ENCODE measurements at places on chromosomes 7 and 10. TPM values are rescaled to one million over a fixed set of nuclear protein-coding genes. Genes with fewer than 3 reads are reported as not detected.

DNA sequence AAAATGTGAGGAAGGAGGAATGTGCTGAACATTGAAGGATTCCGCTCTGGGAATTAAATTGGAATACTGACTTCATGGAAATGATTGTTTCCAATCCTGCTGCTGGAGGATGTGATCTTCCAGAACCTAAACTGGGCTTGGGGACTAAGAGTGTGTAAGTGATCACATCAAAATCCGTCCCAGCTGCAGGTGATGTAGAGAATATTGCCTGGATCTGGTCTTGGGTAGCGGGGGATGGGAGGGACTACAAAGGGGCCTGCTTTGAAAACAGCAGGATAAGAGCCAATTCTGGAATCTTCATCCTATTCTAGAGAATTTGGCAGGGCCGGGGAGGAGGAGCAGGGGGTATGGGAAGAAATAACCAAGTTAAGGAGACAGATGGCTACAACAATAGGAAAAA lies 552.2 kb upstream of the FZD8 start:
- H3K36me3 ChIP-seq = no peaks in the 10 kb centered on the region
- no peak for DNase-seq
- no peaks in the 10 kb centered on the region for H3K27me3 ChIP-seq

DNA sequence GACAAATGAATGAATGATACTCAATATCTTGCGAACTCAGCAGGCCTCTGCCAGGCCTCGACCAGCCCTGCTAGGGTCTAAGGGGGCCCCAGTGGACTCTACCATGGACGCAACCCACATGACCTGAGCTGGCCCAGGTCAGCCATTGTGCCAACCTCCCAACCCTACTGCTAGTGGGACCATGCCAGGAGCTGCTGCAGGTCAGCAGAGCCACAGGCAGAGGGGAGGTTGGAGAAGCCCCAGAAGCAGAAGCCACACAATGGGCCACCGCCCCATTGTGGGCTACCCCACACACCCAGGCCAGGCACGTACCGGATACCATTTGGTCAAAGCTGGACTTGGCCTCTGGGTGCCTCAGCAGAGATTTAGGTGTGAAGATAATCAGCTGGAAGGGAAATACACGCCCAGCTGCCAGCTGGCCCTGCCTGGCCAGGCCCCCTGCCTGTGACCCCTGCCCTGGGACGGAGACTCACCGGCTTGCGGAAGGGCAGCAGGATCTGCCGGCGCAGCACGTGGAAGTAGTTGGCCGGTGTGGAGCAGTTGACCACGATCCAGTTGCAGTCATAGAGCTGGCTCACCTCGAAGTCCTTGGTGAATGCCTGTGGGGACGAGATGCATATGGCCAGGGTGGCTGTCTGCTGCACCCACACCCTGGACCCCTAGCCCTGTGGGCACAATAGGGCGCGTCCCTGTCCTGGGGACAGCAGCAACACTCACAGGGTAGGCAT lies 24.5 kb downstream of the OGDHL start:
- H3K36me3 ChIP-seq = no peaks in the 10 kb centered on the region
- no peak for DNase-seq
- no peaks in the 10 kb centered on the region for H3K27me3 ChIP-seq
- H3K4me1 ChIP-seq = no peaks in the 10 kb centered on the region
- no peak overlapping the region for H3K27ac ChIP-seq

GRCh38 chr10:74077416-74077815 lies 73.2 kb downstream of the AP3M1 start:
- H3K27me3 ChIP-seq = no peaks in the 10 kb centered on the region
- no peak overlapping the region for H3K4me3 ChIP-seq
- no peak for DNase-seq
- H3K36me3 ChIP-seq = peaks cover 18% of the 10 kb centered on the region

DNA sequence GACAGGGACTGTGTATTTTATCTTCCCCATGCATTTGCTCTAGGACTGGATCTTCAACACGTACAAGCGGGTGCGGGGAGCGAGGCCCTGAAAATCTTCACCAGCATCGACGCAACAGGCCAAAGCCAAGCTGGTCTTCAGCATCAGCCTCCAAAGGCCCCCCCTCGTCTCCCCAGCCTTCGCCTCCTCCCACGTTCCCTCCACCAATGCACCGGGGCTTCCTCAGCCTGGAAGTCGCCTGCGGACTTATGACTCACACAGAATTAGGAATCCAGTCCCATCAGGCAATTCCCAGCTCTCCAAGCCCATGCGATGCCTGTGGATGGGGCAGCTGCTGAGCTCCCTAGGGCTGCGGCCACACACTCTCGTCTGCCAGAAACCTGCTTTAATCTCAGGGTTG lies 36.3 kb upstream of the RNF32 start:
- DNase-seq = peak; percentile 62
- H3K4me1 ChIP-seq = no peaks in the 10 kb centered on the region
- no peaks in the 10 kb centered on the region for H3K36me3 ChIP-seq
- no peaks in the 10 kb centered on the region for H3K27me3 ChIP-seq

DNA sequence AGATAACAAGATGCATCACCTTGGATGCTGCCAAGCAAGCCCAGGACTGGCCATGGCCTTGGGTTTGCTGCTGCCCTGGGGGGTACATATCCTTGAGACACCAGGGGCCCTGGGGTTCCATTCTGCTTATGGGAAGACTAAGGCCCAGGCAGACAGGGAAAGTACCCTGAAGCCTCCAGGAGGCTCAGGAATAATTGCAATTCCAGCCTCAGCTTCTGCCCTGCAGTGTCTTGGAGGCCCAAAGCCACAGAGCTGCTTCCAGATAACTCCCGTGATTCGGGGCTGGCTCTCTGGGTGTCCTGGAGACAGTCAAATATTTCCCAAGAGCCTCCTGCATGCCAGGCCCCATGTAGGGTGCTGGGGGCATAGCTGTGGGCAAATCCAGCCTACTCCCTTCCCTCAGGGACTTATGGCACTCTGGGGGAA lies 22.6 kb downstream of the MYL10 start:
- no peaks in the 10 kb centered on the region for H3K36me3 ChIP-seq
- H3K4me1 ChIP-seq = no peaks in the 10 kb centered on the region
- H3K4me3 ChIP-seq = no peak overlapping the region
- DNase-seq = no peak
- peaks cover 3% of the 10 kb centered on the region for H3K27me3 ChIP-seq
- no peak overlapping the region for H3K27ac ChIP-seq

DNA sequence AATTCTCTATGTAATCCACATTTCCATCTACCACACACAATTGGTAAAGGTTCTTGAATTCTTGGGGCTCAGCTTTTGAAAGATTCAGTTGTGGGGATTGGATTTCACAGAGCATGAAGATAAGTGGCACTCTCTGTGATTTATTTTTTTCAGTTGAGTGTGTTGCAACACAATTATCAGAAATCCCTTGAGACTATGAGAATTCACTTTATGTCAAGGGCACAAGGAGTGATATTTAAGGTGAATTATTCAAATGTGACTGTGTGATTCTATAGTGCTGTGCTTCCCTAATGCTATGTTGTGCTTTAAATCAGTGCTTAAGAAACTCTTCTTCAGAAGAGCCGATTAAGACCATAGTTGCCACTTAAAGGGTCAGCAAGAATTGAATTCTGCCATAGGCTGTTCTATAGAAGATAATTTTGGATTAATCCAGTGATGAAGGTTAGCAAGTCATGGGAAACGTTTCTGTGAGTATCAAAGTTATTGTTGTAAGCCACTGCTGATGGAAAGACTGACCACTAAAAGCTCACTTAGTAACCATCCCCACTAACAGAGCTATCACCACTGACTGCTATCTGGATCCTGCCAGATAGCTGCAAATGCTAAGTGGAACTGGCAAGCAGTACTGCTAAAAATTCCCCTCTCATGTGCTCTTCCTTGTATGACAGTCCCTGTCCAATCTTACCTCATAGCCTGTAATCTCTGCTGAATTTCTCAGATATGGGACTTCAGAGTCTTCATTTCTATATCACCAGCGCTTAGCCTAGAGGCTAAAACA lies 134.0 kb upstream of the SEMA3D start:
- no peaks in the 10 kb centered on the region for H3K27me3 ChIP-seq
- no peaks in the 10 kb centered on the region for H3K4me1 ChIP-seq
- no peak overlapping the region for H3K27ac ChIP-seq

DNA sequence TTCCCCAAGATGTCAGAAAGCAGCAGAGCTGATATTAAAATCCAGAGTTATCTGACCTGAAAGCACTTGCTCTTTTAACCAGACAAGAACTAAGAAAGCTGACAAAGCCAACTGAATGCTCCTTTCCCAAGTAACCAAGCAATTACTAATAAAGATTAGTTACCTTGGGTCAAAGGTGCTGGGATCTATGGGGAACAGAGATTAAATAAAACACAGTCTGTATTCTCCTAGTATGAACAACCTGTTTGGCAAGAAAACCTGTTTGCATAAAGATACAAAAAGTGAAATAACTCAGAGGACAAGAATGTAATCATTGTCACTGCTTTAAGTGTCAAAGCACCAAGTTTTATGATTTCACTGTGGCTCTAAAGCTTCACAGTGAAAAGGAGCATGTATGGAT lies 35.7 kb downstream of the ITPRID1 start:
- no peak overlapping the region for H3K27ac ChIP-seq
- no peaks in the 10 kb centered on the region for H3K27me3 ChIP-seq
- no peak for DNase-seq
- H3K4me3 ChIP-seq = no peak overlapping the region
- H3K4me1 ChIP-seq = no peaks in the 10 kb centered on the region

DNA sequence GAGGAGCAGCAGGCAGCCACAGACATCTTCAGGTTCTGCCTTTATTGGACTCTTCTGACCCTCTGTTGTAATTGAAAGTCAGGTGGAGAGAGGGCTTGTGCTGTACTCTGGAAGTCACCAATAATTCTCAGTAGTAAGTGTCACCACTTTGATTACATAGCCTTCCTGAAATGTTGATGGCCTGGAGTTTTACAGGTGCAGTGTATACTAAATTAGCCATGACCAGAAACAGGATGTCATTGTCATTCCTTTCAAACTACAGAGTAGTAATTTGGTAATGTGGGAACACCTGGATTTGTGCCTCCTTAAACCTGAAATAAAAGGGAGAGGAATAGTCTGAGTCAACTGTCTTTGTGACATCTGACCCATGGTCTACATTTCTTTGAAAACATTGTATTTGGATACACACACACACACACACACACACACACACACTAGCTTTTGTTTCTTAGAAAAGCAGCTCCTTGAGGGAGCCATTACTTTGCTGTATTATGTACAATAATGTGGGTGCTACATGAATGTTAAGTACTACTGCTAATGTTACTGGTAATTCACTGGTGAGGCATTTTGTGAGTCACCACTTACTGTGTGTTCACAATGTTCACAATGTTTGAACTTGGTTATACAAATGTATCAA lies 19.6 kb downstream of the ARL4A start:
- peak; percentile 71 for DNase-seq
- H3K27me3 ChIP-seq = no peaks in the 10 kb centered on the region
- no peak overlapping the region for H3K4me3 ChIP-seq
- no peaks in the 10 kb centered on the region for H3K36me3 ChIP-seq

- H3K27me3 ChIP-seq = no peaks in the 10 kb centered on the region
- no peak overlapping the region for H3K27ac ChIP-seq
- no peaks in the 10 kb centered on the region for H3K36me3 ChIP-seq
- DNase-seq = no peak
- H3K4me3 ChIP-seq = no peak overlapping the region
- H3K4me1 ChIP-seq = no peaks in the 10 kb centered on the region
These were observed 83.8 kb downstream of the CTNNA3 start for GRCh38 chr10:67612176-67612575.

GRCh38 chr7:39827571-39827970 lies 122.5 kb upstream of the CDK13 start:
- no peak for DNase-seq
- no peak overlapping the region for H3K27ac ChIP-seq
- no peak overlapping the region for H3K4me3 ChIP-seq
- H3K4me1 ChIP-seq = no peaks in the 10 kb centered on the region
- H3K27me3 ChIP-seq = no peaks in the 10 kb centered on the region

CLCN1 gene
- under 0.01 TPM for total RNA-seq

CISD1 gene
- total RNA-seq = 14.4 TPM

SH2B2 gene
- total RNA-seq = 2.0 TPM

THSD7A gene
- 0.83 TPM for total RNA-seq

CPEB3 gene
- 0.66 TPM for total RNA-seq

HOXA7 gene
- 1.2 TPM for total RNA-seq

All from fibroblast of lung (primary cell).